A549 treated with RU486 at 1 μM for 4 hours (cell line): ENCODE measurements at places on chromosomes 2 and 18. TPM values are rescaled to one million over a fixed set of nuclear protein-coding genes. Genes with fewer than 3 reads are reported as not detected.

LAMA1 gene
- total RNA-seq = 0.05 to 0.08 TPM (median 0.07 TPM) in 5 replicates

RTTN gene
- total RNA-seq = 4.7 to 5.6 TPM (median 5.3 TPM) in 5 replicates

ATP8B1 gene
- total RNA-seq = 6.5 to 10.7 TPM (median 9.3 TPM) in 5 replicates

MEP1B gene
- total RNA-seq = 0.06 TPM in 1 of 5 replicates, not detected in the others

AQP12A gene
- total RNA-seq = not detected in 5 replicates

ATP6V1B1 gene
- total RNA-seq = 0.32 to 2.5 TPM (median 2.1 TPM) in 5 replicates

LOXHD1 gene
- total RNA-seq = not detected in 5 replicates

SMIM21 gene
- not detected in 5 replicates for total RNA-seq

TMBIM1 gene
- 114 to 128 TPM (median 126 TPM) in 5 replicates for total RNA-seq

ZAP70 gene
- total RNA-seq = not detected in 5 replicates

MGAT4A gene
- total RNA-seq = 0.85 to 1.6 TPM (median 1.4 TPM) in 5 replicates

OTOS gene
- not detected in 5 replicates for total RNA-seq

THADA gene
- total RNA-seq = 16.4 to 26.7 TPM (median 23.3 TPM) in 5 replicates

NOSTRIN gene
- total RNA-seq = 1.7 to 2.3 TPM (median 2.0 TPM) in 5 replicates

DSG4 gene
- total RNA-seq = not detected in 5 replicates

TRAPPC12 gene
- 49.2 to 71.2 TPM (median 67.8 TPM) in 5 replicates for total RNA-seq

EFHD1 gene
- 1.8 to 2.4 TPM (median 1.9 TPM) in 5 replicates for total RNA-seq

HSPE1 gene
- total RNA-seq = 453 to 975 TPM (median 543 TPM) in 5 replicates

DPYSL5 gene
- 3.2 to 8.0 TPM (median 4.0 TPM) in 5 replicates for total RNA-seq

EVX2 gene
- total RNA-seq = 0.02 TPM in 1 of 5 replicates, not detected in the others

OR6B2 gene
- total RNA-seq = not detected in 5 replicates

CTLA4 gene
- not detected in 5 replicates for total RNA-seq

GBX2 gene
- total RNA-seq = 3.2 to 3.6 TPM (median 3.3 TPM) in 5 replicates

LIMS3 gene
- total RNA-seq = not detected in 5 replicates

AMER3 gene
- not detected in 5 replicates for total RNA-seq

NOL4 gene
- total RNA-seq = not detected in 5 replicates

TEKT4 gene
- not detected in 5 replicates for total RNA-seq

GNAL gene
- total RNA-seq = 4.0 to 6.8 TPM (median 6.2 TPM) in 5 replicates

SERPINB13 gene
- not detected in 5 replicates for total RNA-seq

TMEM37 gene
- 1.5 to 2.7 TPM (median 2.2 TPM) in 5 replicates for total RNA-seq

STK16 gene
- 27.5 to 32.6 TPM (median 31.0 TPM) in 5 replicates for total RNA-seq

GPR55 gene
- not detected in 5 replicates for total RNA-seq

KLF7 gene
- 17.2 to 27.2 TPM (median 22.6 TPM) in 5 replicates for total RNA-seq

PSMA8 gene
- not detected in 5 replicates for total RNA-seq

IL1R1 gene
- total RNA-seq = 16.2 to 31.6 TPM (median 26.8 TPM) in 5 replicates

LYPD6B gene
- not detected in 5 replicates for total RNA-seq

CRYGD gene
- total RNA-seq = not detected in 5 replicates

ELOA2 gene
- total RNA-seq = not detected in 5 replicates

SH3RF3 gene
- 0.25 to 0.52 TPM (median 0.38 TPM) in 5 replicates for total RNA-seq

IL36RN gene
- total RNA-seq = 0.06 to 0.59 TPM (median 0.08 TPM) in 4 of 5 replicates, not detected in the other

NTSR2 gene
- not detected in 5 replicates for total RNA-seq

KIAA2012 gene
- total RNA-seq = not detected in 5 replicates

ABHD1 gene
- total RNA-seq = 0.75 to 1.5 TPM (median 1.3 TPM) in 5 replicates

GLI2 gene
- total RNA-seq = 18.4 to 27.2 TPM (median 19.6 TPM) in 5 replicates

MOCOS gene
- total RNA-seq = 2.6 to 3.6 TPM (median 2.7 TPM) in 5 replicates

PRKAG3 gene
- not detected in 5 replicates for total RNA-seq

MEIS1 gene
- 1.7 to 3.8 TPM (median 2.0 TPM) in 5 replicates for total RNA-seq

ERICH2 gene
- total RNA-seq = not detected in 5 replicates

ASXL3 gene
- total RNA-seq = not detected in 5 replicates

ZNF513 gene
- 9.6 to 15.2 TPM (median 13.8 TPM) in 5 replicates for total RNA-seq

PROKR1 gene
- total RNA-seq = not detected in 5 replicates

SCRN3 gene
- 12.0 to 17.6 TPM (median 15.3 TPM) in 5 replicates for total RNA-seq
